ENCODE measurements at places on chromosomes 11 and 22.

DNA sequence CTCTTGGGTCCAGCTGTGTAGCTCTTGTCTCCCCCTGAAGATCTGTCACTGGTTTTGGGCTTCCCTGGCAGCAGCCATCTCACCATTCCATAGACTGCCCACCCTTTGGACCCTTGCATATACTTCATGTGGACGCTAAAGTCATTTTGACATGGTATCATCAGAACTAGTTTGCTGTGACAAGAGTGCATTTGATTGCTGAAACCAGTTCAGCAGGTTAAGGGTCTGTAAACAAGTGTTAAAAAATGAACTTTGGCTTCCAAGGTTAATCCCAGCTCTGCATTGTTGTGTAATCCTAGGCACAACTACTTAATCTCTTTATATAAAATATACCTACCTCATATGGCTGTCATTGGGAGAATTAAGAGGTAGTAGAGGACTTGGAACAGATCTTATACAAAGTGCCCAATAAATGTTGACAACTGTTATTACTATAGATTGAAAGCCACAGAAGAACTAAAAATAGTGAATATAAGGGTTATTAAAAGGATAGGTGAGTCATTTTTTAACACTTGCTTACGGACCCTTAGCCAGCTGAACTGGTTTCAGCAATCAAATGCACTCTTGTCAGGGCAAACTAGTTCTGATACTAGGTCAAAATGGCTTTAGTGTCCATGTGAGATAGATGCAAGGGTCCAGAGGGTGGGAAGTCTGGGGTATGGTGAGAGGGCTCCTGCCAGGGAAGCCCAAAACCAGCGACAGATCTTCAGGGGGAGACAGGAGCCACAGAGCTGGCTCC lies 29.4 kb downstream of the CCDC90B start:
- no peak for DNase-seq

- DNase-seq = no peak
Measured at GRCh38 chr11:26467506-26467905, 104.6 kb downstream of the MUC15 start.

GRCh38 chr22:50252082-50253045 lies 1.3 kb upstream of the HDAC10 start:
- DNase-seq = peak; percentile 47

- no peak for DNase-seq
Measured at GRCh38 chr22:44366372-44367300, 53.9 kb upstream of the SHISAL1 start.

DNA sequence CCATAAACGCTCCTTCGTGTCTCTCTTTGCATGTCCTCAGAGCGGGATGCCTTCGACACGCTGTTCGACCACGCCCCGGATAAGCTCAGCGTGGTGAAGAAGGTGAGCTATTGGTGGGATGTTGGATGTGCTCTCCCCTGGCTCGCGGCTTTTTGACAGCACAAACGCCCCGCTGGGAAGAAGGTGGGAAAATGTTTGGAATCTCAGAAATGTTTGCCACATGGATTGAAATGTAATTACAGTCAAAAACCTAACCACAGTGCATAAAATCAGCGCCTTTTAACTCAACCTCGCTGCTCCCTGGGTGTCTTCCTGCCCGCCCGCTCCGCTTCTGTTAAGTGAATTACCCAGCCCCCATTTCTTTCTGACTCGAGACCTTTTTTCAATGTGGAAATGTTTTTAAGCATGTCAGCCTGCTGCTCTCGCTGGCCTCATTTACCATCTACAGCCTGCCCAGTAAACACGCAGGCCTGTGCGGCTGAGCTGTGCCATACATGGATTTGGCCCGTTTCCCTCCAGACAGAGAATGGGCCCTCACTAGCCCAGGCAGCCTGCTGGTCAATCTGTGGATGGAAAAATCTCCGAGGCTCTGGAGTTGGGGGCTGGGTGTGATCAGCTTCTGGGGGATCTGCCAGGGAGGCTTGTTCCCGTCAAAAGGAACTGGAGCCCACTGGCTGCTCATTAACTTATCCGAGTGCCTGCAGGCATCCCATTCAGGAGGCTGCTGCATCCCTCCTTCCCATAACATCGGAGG lies 32.7 kb upstream of the PARVG start:
- DNase-seq = no peak

- DNase-seq = no peak
Measured at GRCh38 chr11:30579415-30580175, 6.6 kb downstream of the MPPED2 start.

DNA sequence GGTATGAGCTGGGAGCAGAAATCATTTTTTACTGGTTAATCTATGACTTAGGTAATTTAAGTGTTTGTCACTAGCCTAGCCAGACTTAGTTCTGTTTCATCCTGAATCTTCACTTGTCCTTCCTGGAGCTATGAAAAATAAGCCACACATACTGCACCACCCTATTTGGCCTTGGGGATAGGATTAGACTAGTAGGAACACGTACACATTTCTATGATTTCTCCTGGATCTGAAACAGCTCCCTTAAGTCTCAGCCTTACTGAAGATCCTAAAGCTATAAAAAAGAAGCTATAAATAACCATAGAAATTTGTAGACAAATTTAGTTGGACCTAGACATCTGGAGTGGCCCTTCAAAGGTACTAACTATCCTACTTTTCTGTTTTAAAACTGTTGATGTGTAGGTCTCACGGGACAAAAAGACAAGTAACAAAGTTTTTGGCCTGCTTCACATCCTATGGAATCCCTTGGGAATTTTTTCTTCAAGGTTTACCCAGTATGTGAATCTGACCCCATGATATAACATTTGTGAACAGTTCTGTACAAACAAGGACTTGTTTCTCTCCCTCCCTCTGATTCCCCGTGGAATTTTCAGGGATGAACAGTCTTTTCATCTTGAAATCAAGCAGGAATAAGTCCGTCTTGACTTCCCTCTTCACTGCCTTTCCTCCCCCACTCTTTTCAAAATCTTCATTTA lies 275.0 kb downstream of the FAM76B start:
- DNase-seq = no peak

- DNase-seq = no peak
Measured at GRCh38 chr22:42077486-42078125, 1.9 kb upstream of the SMDT1 start.

DNA sequence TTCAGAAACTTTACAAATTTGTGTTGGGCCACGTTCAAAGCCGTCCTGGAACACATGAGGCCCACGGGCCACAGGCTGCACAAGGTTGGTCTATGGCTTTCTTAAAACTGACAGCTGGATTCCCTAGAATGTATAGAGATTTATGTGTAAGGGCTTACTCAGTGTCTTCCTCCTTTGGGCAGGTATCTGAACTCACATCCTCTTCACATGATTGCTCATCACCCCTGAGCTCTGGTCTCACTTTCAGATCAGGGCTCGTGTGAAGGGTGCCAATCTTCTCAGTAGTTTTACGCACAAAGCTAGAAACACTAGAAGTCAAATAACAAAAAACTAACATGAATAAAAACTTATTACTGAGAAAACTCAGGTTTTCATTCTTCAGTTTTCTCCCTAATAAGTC lies 27.1 kb downstream of the HPS5 start:
- DNase-seq = no peak

DNA sequence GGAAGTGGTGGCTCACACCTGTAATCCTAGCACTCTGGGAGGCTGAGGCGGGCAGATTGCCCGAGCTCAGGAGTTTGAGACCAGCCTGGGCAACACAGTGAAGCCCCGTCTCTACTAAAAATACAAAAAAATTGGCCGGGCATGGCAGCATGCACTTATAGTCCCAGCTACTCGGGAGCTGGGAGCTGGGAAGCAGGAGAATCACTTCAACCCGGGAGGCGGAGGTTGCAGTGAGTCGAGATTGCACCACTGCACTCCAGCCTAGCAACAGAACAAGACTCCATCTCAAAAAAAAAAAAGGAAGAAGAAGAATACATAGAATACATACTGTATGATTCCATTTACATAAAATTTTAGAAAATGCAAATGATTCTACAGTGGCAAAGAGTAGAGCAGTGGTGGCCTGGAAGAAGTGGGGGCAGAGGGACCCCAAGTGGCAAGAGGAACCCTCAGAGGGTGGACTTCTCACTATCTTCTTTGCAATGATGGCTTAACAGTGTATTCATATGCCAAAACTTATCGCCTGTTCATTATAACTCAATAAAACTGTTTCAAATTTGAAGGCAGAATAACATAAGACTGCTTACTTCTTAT lies 22.0 kb downstream of the PACSIN2 start:
- no peak for DNase-seq

DNA sequence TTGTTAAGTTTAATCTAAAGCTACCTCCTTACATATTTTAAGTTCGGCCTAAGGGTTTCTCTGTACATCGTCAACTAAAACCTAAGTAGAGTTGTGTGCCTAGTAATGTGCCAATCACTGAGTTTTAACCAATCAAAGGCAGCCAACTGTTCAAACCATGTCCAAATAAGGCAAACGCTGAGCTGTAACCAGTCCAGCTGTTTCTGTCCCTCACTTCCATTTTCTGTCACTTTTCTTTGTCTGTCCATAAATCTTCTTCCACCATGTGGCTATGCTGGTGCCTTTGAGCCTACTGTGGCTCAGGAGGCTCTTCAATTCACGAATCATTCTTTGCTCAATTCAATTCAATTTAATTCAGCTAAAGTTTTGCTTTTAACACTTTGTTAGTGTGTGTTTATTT lies 13.9 kb upstream of the ATXN10 start:
- no peak for DNase-seq

DNA sequence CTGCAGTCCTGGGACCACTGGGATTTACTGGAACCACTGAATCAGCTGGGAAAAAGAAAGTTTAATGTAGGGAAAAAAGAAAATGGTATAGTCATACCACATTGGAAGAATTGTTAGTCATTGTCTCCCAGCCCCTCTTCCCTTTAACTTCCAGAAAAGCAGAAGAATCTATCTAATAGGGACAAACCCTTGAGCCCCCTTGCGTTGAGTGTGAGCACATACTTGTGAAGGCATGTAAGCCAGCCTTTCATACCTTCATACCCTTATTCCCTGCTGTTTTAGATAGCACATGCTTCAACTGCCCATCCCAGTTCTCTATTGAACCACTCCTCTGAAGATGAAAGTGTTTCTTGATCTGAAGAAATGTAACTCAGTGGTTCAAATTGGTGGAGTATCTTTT lies 6.6 kb downstream of the TREH start:
- DNase-seq = no peak

DNA sequence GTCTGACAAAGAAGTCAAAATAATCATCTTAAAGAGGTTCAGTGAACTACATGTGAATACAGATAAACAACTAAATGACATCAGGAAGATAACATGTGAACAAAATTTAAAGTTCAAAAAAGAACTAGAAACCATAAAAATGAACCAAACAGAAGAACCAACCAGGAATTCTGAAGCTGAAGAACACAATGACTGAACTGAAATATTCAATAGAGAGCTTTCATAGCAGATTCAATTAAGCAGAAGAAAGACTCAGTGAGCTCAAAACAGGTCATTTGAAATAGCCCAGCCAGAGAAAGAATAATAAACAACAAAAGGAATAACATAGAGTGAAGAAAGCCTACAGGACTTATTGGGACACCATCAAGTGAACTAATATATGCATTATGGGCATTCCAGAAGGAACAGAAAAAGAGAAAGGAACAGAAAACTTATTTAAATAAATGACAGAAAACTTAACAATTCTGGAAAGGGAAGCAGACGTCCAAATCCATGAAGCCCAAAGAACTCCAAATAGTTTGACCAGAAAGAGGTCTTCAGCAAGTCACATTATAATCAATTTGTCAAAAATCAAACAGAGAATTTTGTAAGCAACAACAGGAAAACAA lies 11.0 kb upstream of the SLC36A4 start:
- DNase-seq = no peak

DNA sequence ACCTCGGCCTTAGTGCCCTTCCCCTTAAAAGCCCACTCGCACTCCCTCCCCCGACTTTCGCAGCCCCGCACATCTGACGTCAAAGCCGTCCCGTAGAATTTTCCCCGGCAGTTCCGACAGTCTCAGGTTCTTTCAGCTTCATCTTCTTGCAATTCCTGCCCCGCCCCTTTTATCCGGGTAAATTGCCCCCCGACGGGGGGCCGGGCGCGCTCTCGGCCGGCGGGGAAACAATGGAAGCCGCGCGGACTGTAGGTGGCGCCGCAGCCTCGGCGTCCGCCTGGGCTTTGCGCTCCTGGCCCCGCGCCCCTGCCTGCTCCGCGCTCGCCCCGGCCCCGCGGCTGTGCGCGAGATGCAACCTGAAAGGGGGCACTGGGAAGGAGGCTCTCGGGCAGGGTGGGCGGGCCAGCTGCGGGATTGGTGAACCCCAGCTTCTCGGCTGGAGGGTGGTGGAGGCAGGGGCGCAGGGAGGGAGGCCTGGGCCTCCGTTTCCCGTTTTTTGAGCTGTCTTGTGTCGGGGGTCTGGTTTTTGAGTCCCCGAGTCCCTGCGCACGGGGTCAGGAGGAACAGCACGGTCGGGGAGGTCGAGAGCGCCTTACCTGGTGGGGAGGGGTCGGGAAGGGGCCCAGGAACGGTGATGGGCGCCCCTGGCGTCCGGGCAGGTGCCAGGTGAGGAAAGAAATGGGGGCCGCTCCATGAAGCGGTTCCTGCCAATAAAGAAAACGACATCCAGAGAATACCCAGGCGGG lies 859 bp upstream of the FGF19 start:
- DNase-seq = no peak

GRCh38 chr11:126172596-126173038 lies 38.8 kb downstream of the RPUSD4 start:
- DNase-seq = no peak

GRCh38 chr11:119764108-119764868 lies 35.3 kb upstream of the NECTIN1 start:
- DNase-seq = no peak

- DNase-seq = no peak
Measured at GRCh38 chr11:77517226-77517625, 43.3 kb upstream of the PAK1 start.

GRCh38 chr22:49303061-49303735 lies 524.5 kb downstream of the BRD1 start:
- no peak for DNase-seq

- DNase-seq = no peak
Measured at GRCh38 chr11:45652781-45653180, 12.6 kb downstream of the CHST1 start.

DNA sequence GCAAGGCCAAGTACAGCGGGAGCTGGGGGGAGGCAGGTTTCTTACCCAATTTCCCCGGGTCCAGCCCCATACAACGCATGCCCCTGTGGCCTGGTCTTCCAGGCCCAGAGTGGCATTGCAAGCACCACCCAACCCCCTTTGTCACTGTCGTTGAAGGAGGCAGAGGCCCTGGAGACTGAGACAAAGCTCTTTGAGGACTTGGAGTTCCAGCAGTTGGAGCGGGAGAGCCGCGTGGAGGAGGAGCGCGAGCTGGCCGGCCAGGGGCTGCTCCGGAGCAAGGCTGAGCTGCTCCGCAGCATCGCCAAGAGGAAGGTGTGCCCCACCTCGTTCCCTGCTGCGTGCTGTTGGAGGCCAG lies 27.8 kb downstream of the PHLDB1 start:
- DNase-seq = no peak

- DNase-seq = no peak
Measured at GRCh38 chr11:120196826-120197225, 14.0 kb upstream of the OAF start.

- no peak for DNase-seq
Measured at GRCh38 chr11:440065-441042, 1.5 kb downstream of the ANO9 start.
